A549 treated with CpdA at 1 μM for 4 hours (cell line): ENCODE measurements at places on chromosomes 1 and 21. TPM values are rescaled to one million over a fixed set of nuclear protein-coding genes. Genes with fewer than 3 reads are reported as not detected.

The CEP104 gene
- 12.3 to 19.2 TPM (median 18.5 TPM) in 5 replicates for total RNA-seq

The PCBP3 gene
- 0.77 to 1.1 TPM (median 0.89 TPM) in 5 replicates for total RNA-seq

The PRRX1 gene
- 0.03 TPM in 2 of 5 replicates, not detected in the others for total RNA-seq

The SCAF4 gene
- total RNA-seq = 17.5 to 20.6 TPM (median 19.1 TPM) in 5 replicates

The IL12RB2 gene
- total RNA-seq = not detected in 5 replicates

The AMY2A gene
- total RNA-seq = not detected in 5 replicates

The RGS16 gene
- total RNA-seq = 0.15 to 0.31 TPM (median 0.19 TPM) in 5 replicates

The B3GALT6 gene
- total RNA-seq = 11.3 to 21.5 TPM (median 20.4 TPM) in 5 replicates

The JAK1 gene
- 118 to 152 TPM (median 132 TPM) in 5 replicates for total RNA-seq

The F5 gene
- total RNA-seq = 0.05 to 0.24 TPM (median 0.08 TPM) in 5 replicates
